HTR-8/SVneo (cell line): ENCODE measurements at places on chromosomes 3 and 15.

DNA sequence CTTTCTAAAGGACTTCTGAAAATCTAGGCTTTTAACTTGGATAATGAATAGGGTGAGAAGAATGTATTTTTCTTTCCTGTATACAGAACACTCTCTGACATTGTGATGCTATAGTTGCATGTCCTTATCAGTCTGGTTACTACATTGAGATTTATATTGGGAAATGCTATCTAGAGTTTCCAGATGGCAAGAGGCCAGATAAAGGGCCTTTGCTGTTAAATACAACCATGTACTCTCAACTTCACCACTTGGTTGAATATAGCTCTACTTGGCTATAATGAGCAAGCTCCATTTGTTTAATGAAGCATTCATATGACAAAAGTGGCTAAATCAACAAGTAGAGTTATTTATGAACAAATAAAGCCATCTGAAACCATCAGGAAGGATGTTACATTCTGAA is 91.0 kb downstream of the IGSF11 start:
- no peak for DNase-seq

- peak; percentile 49 for DNase-seq
These were observed 82.2 kb downstream of the C3orf70 start for GRCh38 chr3:185070491-185071286.

DNA sequence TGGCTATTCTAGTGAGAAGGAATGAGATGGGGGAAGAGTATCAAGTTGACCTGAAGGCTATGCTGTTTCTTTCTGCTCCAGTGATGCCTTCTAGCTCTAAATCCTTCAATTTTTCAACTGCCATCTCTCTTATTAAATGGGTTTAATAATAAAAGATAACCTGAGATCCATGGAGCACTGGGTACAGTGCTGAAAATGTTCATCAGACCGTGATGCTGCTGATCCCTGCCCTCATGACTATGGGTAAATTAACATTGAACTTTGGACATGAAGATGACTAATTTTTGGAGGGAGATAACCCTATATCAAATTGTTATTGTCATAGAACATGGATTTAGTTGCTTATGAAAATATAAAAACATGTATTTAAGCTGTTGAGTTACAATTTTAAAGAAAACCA is 27.7 kb upstream of the SLC2A2 start:
- DNase-seq, result no peak

DNA sequence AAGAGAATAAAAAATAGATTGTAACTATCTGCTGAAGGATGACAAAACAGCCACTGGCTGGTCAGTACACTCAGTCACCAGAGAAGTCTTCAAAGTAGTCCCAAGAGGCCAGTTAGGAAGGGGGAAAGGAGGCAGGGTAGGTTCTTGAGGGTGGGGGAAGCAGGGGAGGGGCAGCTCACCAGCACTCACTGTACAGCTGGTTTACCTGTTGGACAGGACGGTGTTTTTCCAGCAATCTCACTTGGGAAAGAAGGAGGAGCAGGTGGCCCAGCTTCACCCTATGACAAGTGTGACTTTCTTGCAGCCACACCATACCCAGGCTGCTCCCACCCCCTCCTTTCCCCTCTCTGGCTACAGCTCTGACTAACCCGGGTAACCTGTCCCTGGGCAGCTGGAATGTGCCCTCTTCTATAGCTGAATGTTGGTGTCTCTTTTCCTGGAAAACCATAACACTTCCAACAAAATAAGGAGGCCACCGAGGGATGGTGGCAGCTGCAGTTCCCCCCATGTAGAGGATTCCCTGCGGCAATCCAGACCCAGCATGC is 203.4 kb upstream of the NSMCE3 start:
- no peak for DNase-seq

DNA sequence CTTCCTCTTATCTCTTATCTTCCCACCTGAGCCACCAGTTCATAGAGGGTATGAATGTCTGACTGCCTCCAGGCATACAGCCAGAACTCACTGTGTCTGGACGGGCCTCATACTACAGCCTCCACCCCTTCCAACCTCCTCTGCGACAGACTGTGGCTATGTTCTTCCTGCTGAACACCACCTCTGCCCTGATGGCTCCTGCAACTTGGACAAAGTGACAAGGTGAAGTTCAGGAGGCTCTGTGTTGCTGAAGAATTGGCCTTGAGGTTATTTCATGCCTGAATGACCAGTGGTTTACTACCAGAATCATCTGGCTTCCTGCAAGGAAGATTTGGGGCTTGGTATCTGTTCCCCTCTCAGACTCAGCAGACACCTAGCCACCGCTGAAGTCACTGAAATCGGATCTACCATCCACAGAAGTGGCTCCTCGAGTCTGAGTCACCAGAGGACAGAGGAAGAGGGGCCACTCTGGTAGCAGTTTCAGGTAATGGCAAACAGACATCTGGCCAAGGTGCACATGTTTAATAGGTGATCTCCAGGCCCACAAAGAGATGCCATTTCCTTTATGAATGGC is 14.2 kb upstream of the ULK3 start:
- DNase-seq, result no peak

DNA sequence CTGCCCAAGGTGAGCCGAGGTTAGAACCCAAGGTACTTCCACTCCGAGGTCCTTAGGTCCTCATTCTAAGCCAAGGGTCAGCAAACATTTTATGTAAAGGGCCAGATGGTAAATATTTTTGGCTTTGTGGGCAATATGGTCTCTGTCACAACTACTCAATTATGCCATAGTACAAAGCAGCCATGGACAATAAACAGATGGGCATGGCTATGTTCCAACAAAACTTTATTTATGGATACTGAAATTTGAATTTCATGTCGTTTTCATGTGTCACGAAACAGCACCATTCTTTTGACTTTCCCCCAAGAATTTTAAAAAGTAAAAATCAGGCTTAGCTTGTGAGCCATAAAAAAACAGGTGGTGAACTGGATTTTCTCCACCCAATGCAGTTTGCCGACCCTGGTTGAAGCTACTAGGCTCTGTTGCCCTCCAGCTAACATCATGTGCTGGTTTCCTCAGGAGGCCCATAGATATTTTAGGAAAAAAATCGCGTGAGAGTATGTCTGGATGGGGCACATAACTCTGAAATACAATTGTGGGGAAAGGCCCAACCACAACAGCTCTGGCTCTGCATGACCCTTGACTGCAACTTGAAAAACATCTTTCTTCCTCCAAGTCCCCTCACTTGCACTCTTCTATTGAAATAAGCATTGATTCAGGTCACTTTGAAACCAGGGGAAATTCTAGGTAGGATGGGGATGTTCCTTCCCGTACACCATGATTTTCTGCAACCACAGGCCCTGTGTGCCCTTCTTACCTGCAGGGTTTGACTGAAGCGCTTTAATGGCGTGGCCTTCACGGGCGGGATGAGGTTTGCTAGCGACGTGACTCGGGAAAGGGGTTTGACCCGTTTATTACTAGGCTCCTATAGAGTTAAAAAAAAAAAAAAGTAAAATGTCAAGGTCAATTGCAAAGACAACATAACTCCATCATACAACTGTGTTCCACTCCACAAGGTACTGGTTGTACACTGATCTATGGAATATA is 28.5 kb downstream of the ARHGEF3 start:
- DNase-seq, result no peak

DNA sequence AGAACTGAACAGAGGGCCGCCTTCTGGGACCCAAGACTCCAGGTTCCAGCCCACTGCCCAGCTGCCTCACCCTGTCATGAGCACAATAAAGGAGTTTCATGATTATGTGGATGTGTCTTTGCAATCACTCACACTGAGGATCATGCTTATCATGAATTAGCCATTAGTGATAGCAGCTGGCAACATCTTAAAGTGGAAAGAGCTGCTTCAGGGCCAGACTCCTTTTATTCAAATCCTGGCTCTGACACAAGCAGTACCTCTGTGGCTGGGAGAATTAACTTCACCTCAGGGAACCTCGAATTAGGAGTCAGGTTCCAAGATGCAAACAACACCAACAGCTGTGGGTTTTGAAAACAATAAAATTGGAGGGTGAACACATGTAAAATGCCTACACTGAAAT is 6.6 kb upstream of the SCAP start:
- no peak for DNase-seq

GRCh38 chr3:28940994-28941393 is 339.9 kb upstream of the RBMS3 start:
- no peak for DNase-seq

DNA sequence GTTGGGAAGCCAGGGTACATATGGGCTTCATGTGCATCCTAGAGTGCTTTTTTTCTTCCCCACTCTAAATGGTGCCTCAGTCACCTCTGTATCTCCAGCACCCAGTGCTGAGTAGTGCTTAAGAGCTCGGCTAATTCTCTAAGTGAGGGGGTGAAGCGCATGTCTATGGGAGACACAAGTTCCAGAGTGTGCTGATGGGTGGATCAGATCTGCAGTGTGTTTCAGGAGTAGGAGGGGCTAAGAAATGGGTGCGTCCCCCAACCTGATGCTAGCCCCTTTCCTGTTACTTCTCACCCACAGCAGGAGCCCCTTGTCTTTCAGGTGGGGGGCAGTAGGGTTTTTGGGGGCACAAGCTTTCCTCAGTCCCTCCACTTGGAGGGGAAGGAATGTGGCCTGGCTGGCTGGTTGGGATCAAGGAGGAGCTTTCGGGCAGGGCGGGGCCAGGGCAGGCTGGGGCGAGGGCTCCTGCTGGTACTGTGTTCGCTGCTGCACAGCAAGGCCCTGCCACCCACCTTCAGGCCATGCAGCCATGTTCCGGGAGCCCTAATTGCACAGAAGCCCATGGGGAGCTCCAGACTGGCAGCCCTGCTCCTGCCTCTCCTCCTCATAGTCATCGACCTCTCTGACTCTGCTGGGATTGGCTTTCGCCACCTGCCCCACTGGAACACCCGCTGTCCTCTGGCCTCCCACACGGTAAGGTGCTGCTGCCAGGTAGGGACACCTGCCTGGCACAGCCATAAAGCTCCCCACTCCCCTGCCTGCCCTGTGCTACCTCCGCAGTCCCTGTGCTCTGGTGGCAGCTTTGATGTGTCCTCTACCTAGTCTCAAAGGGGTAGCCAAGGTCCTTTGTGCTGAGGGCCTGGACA is at the start of gene IL17RE:
Gene IL17RE (plus strand): TSS at position 477 of the 866 bp plus-strand sequence. CDS start 85 bp downstream, at position 562.
- DNase-seq, result no peak

- no peak for DNase-seq
These were observed 28.4 kb downstream of the THSD4 start for GRCh38 chr15:71143373-71144310.
